ENCODE measurements at places on chromosomes 5 and 9.

DNA sequence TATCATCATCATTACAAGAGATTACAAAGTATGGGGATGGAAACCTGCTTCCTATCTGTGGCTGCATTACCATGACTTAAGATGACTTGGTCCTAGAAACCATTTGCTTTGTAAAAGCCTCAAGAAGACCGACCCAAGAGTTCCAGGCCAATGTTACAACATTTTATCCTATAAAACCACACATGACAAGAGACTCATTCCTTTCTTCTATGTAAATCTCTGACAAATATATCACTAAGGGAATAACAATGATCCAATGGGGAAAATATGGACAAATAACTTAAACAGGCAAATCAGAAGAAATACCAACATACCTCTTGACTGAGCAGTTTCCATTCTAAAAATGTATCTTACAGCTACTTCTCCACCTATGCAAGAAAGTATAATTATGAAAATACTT lies 44.3 kb upstream of the VPS13A start:
- DNase-seq = no peak

GRCh38 chr5:80076131-80077050 lies 41.2 kb downstream of the THBS4 start:
- DNase-seq = no peak

- no peak for DNase-seq
Measured at GRCh38 chr5:157541447-157542118, 34.0 kb downstream of the ADAM19 start.

GRCh38 chr5:159775890-159776289 lies 140.4 kb upstream of the ADRA1B start:
- DNase-seq = no peak

GRCh38 chr9:82535432-82535998 lies 527.4 kb downstream of the RASEF start:
- no peak for DNase-seq

GRCh38 chr9:95082401-95083084 lies 235.0 kb downstream of the FANCC start:
- no peak for DNase-seq

DNA sequence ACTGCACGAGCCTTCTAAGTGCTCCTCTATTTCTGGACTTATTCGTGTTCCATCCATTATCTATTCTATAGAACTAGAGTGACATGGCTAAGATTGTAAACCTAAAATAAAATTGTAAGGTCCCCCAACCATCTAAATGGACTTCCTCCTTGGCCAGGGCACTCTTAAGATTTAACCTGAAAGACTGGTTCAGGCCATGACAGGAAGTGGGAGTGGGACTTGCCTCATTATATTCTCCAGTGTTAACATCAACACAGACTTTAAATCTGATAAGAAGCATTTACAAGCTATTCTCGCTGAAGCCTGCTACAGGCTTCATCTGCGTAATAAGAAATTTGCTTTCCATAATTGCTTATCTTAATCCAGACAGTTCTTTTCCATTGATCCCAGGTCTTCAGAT lies 117.0 kb downstream of the SSBP2 start:
- no peak for DNase-seq

DNA sequence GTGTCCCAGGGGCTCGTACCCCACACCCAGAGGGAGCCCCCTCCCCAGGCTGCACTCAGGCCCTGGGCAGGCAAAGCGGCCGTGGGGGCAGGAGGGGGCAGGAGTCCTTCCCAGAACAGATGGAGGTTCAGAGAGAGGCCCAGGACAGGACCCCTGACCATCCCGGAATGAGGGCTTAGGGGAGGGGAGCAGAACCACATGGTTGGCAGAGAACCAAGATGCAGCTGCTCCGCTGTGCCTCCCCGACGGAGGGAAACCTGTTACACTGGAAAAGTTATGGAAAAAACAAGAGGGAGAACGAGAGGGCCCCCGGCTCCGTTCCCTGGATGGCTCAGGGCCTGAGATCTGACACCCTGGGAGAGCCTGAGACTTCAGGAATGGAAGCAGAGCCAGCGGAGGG lies 22.7 kb downstream of the SLC12A7 start:
- DNase-seq = no peak

- DNase-seq = no peak
Measured at GRCh38 chr5:151862811-151863472, 61.7 kb downstream of the GLRA1 start.

GRCh38 chr5:141095263-141095641 lies 837 bp downstream of the PCDHB2 start:
- DNase-seq = no peak

DNA sequence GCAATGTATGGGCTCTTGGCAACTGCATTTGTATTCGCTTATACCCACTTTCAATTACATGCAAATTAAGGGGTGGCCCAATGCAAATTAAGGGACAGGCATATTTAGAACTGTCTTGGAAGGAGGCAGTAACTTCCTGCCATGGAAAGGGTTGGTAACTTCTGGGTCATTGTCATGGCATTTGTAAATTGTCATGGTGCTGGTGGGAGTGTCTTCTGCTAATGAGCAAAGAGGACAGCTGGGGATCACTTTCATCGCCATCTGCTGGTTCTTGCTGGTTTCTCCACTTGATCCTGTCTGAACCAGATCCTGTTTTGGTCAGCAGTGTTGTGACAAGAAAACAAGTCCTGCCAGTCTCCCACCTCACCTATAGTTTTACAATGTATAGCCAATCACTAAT lies 23.3 kb upstream of the UGT3A2 start:
- DNase-seq = no peak

DNA sequence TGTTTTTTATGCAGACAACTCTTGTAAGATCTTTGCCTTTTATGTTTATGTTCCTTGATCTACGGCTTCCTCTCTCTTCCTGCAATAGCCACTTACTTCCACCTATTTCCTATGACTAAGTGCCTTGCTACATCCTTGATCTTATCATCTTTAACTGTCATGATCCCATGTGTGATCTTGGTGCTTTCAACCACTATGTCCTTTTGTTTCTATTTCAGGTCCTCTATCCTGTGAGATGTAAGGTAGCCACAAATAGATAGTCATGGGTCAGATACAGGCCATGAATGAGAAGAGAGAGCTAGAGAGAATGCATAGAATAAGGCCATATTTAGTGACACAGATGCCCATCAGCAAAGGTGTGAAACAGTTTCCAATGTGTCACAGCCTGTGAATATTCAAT lies 243.6 kb upstream of the HAPLN1 start:
- DNase-seq = no peak

GRCh38 chr5:6193310-6193709 lies 185.0 kb downstream of the MED10 start:
- no peak for DNase-seq

DNA sequence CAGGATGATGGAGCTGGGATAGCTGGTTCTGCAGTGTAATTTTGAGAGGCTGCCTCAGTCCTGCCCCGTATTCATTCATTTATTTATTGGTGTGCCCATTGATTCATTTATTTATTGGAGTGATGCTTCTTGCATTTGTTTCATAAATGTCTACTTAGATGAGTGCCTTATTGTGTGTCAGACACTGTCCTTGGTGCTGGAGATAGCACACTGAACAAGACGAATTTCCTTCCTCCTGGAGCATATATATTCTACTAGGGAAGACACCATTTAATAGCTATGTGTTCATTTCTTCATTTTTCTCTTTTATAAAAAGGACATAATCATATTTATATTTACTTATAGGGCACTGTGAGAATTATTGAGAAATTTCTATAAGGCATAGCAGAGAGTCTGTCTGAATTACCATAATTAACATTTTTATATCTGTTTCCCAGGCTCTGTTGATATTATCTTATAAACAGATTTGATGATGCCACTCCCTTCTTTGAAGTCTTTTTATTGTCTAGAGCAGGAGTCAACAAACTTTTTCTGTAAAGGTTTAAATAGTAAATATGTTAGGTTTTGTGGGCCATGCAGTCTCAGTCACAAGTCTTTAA lies 433.9 kb upstream of the ZNF608 start:
- DNase-seq = no peak

GRCh38 chr5:142803428-142804125 lies 33.4 kb downstream of the ARHGAP26 start:
- no peak for DNase-seq

DNA sequence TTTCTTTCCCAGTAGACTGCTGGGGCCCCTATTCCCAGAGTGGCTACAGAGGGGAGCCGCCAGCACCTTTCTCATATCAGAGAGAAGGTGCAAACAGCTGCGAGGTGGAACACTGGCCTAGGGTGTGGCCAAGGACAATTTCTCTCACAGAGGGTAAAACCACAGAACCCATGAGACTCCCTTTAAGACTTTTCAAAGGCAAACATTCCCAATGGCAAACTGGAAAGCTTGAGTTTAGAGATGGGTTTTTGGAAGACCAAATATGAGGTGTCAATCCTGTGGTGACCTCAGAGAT lies 335.1 kb upstream of the PIK3R1 start:
- no peak for DNase-seq

GRCh38 chr9:136757328-136757727 lies 715 bp downstream of the LCN8 start:
- no peak for DNase-seq

DNA sequence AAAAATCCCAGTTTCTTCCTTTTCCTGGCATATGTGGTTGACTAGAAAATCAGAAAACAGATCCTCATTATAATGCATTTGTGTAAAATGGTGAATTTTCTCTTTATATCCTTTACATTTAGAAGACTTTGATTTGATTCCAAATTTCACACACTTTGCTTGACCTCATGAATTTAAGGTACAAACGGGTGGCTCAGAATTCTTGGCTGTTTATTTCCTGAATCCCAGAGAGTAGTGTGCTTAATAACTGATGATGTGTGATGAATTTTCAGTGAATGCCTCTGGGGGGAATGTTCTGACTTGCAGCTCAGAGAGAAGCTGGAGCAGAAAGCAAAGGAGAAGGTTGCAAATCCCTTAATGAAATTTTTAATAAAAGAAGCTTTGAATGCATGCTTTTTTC lies 126.8 kb downstream of the SPATA31D1 start:
- DNase-seq = no peak

DNA sequence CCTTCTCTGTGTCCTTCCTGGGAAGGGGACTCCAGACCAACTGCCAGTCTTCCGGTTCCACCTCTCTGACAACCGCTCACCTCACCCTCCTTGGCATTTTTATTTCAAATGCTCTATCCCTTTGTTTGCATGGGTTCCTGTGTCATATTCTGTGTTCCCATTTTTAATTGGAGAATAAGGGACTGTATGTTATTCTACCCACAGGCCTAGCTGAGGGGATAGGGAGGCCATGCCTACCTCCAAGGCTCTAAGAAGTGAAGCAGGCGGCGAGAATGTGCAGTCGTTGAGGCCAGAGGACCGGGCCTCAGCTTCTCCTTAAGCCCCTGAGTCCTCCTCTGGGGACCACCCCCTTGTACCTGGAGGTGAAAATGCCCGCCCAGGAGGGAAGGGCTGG lies 936 bp upstream of the WDR5 start:
- no peak for DNase-seq

DNA sequence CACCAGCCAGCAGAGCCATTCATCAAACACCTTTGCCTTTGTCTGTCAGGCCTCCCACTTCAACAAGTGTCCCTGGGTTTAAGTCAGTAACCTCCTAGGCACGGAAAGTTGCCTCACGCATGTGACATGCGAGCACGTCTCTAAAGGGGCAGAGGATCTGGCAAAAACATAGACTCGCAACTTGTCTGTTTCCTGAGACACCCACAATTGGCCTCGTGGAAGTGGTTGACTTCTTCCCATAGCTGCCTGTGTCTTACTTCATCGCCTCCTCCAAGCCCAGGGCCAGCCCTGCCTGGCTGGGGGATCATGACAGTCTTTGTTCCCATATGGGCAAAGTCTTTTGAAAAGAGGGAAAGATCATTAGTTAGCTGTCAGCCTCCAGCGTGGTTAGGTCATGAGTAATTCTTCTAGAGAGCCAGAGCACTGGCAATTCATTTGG lies 35.5 kb upstream of the GLRX start:
- DNase-seq = no peak

GRCh38 chr5:77644371-77645157 lies 6.1 kb upstream of the OTP start:
- DNase-seq = no peak

DNA sequence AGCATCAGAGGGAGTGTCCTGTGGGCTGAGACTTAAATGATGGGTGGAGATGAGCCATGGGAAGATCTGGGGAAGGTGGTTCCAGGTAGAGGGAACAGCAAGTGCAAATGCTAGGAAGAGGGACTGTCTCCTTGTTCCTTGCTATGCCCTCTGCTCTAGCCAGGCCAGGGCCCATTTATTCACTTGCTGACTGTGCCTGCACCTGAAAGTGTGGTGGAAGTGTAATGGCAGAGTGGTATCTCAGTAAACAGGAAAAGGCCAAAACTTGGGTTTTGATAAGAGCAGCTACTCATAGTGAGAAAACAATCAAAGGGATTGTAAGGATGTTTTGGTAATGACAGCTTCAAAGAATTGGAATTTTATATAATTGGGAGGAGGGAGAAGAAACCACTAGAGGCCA lies 32.4 kb downstream of the TLE4 start:
- no peak for DNase-seq

DNA sequence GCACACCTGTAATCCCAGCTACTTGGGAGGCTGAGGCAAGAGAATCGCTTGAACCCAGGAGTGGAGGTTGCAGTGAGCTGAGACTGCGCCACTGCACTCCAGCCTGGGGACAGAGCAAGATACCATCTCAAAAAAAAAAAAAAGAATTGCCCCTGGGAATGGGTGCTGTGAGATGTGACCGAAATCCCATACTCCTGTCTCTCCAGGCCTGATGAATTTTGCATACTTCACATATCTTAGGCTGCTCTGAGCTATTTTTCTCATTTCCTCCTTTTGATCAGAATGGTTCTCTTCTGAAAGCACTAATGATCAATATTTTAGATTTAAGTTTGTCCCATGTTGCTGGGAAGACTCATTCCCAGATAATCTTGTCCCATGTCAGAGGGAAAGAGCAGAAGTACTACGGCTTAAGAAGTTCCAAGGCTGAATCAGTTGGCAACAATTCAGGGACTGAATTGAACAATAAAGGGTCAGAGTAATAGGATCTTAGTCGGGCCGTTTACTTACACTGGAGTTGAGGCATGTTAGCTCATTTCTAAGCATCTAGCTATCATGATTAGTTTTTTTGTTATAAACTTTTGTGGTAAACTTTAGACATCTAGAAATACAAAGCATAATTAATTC lies 44.2 kb upstream of the TENT2 start:
- no peak for DNase-seq

GRCh38 chr5:39013938-39014337 lies 60.3 kb downstream of the RICTOR start:
- DNase-seq = no peak

All from HuH-7.5 (cell line).